ENCODE measurements at places on chromosomes 7 and 10. TPM values are rescaled to one million over a fixed set of nuclear protein-coding genes. Genes with fewer than 3 reads are reported as not detected.

DNA sequence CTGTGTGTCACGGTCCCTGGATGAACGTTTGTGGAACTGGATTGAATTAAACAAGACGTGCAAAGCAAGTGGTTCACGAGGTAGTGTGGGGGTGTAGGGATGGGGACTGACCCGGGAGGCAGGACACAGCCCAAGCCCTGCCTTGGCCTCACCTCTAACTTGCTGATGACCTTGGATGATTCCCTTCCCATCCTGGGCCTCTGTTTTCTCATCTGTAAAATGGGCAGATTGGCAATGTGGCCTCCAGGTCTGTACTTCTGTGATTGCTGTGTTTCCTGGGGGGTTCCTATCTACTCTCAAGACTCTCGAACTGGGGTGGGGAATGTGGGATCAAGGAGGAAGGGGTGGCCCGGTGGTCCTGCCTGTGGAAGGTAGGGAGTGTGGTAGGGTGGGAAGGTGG, 6.0 kb upstream of the PSMG3 start:
- H3K36me3 ChIP-seq: no peaks in the 10 kb centered on the region
- H3K4me1 ChIP-seq: peaks cover 25% of the 10 kb centered on the region
- H3K4me3 ChIP-seq: no peak overlapping the region
- no peak for DNase-seq
- no peak overlapping the region for H3K27ac ChIP-seq
- H3K27me3 ChIP-seq: no peaks in the 10 kb centered on the region

DNA sequence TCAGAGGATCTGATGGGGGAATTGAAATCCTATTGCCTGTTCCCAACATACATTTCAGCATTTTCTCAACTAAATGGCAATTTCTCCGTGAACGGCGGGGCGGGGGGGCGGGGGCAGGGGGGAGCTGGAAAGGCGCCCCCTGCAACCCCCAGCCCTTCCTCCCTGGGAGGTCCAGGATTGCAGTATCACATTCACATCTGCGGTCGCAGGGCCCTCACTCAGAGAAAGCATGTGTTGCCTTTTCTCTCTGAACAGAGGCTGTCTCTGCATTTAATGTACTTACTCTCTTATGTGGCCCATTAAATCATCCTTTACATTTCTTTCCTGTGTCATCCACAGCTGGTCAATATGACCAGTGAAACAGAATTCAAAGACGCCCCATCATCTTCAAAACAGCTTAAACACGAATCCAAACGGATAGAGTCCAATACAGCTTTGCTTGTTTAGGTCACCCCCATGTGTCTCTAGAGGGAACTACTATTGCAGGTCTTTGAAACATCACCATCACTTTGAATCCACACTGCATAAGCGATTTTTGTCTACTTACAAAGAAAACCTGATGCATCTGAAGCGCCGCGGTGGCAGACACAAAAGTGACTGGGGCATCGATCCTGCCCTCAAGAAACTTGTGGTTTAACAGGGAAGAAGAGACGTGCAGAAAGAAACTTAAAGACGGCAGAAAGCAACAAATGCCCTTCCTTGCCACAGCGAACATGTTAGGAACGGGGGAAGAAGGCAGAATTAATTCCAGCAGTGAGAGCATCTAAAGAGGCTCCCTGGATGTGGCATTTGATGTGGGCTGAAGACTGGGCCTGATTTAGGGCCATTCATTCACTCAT, 17.0 kb upstream of the ECHDC3 start:
- H3K4me3 ChIP-seq: no peak overlapping the region
- H3K36me3 ChIP-seq: no peaks in the 10 kb centered on the region
- DNase-seq: no peak
- H3K4me1 ChIP-seq: peaks cover 2% of the 10 kb centered on the region
- H3K27ac ChIP-seq: no peak overlapping the region

The HABP2 gene
- total RNA-seq: not detected

- H3K4me3 ChIP-seq: no peak overlapping the region
- no peak overlapping the region for H3K27ac ChIP-seq
- H3K4me1 ChIP-seq: peaks cover 24% of the 10 kb centered on the region
- H3K27me3 ChIP-seq: no peaks in the 10 kb centered on the region
- H3K36me3 ChIP-seq: no peaks in the 10 kb centered on the region
- no peak for DNase-seq
Measured at GRCh38 chr7:50416527-50417182, 33.5 kb downstream of the FIGNL1 start.

The VAX1 gene
- total RNA-seq: not detected

The ZNF33A gene
- 21.5 TPM for total RNA-seq

DNA sequence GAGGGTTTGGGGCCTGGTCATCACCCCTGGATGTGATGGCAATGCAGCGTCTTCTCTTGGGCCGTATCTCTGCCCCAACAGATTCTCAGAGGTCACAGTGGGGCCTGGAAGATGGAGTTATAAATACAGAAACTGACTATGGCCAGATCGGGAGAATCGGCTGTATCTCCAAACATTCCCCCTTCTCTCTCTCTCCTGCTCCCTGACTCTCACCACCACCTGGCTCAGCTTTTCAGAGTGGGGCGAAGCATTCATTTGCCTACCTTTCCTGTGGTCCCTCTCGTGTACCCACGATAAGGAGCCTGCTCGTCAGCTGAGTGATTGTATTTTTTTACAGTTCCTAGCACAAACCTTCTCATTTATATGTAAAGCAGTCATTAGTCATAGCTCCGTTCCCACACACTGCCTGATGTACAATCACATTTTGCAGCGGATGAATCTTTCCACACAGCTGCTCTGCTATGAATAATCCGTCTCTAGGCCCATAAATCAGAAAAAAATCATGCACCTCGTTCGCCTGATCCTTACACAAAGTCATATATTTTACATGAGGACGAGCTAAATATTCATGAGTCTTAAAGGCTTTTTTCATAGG, 23.2 kb upstream of the BTRC start:
- no peaks in the 10 kb centered on the region for H3K27me3 ChIP-seq
- DNase-seq: no peak
- H3K36me3 ChIP-seq: no peaks in the 10 kb centered on the region
- H3K4me3 ChIP-seq: no peak overlapping the region
- no peak overlapping the region for H3K27ac ChIP-seq
- no peaks in the 10 kb centered on the region for H3K4me1 ChIP-seq

DNA sequence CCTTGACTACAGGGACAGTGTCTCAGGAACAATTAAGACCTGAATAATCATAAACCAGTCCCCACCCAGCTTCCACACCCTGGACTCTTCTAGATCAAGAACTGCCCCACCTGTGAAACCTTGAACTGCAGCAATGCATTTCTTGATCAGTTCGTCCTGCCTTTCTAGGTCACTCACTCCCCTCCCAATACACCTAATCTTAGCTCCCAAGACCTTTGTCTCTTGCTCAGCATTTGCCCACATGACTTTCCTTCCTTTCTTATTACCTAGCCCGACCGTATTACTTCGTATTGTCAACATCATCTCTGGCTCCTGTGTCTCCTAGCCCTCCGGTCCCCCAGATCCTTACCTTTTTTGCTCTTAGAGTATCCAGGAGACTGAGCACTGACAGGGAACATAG, 5.5 kb upstream of the NAMPT start:
- no peaks in the 10 kb centered on the region for H3K27me3 ChIP-seq
- H3K36me3 ChIP-seq: peaks cover 2% of the 10 kb centered on the region
- H3K4me3 ChIP-seq: no peak overlapping the region
- H3K4me1 ChIP-seq: peaks cover 33% of the 10 kb centered on the region
- H3K27ac ChIP-seq: no peak overlapping the region

DNA sequence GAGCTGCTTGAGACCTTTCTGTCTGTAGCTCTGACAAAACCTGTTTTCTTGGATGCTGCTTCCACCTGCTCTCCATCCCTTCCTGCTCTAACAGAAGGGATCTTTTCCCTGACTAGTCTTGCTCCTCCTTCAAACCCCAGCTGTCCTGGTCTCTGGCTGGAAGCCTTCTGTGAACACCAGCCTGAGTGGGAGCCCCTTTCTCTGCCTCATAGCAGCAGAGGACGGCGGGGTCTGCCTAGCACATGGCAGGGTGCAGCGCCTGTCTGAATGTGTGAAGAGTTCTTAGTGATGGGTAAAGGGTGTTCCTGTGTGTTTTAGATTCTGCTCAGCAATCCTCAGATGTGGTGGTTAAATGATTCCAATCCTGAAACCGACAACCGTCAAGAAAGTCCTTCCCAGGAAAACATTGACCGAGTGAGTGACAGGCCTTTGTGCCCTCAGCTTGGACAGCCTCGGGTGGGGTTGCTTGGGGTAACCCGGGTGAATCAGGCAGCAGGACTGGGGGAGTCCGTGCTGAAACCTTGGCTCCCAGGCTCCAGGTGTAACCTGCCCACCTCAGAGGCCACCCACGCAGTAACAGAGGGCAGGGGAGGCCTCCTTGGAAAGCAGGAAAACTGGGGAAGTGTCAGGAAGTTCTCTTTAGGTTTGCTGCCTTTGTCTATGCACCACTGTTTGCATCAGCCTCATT, 34.1 kb downstream of the NUB1 start:
- peaks cover 6% of the 10 kb centered on the region for H3K36me3 ChIP-seq
- no peak overlapping the region for H3K4me3 ChIP-seq
- H3K27me3 ChIP-seq: no peaks in the 10 kb centered on the region
- H3K27ac ChIP-seq: no peak overlapping the region

DNA sequence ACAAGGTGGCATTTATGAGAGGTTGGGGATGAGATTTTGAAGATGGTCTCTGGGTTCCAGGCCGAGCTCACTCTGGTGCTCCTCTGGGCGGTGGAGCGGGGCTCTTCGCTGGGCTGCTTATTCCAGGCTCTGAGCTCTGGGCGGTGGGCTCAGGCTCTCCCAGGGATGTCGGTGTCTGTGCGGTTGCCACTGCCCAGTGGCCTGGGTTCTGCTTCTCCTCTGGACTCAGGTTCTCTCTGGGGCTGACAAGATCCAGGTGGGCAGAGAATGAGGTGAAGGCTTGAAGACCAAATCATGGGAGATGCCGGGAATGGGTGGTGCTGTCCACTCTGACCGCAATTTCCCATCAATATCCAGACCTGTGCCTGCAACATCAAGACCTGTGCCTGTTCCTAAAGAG, 40.6 kb downstream of the RBAK start:
- peaks cover 2% of the 10 kb centered on the region for H3K4me1 ChIP-seq
- no peak for DNase-seq
- H3K36me3 ChIP-seq: no peaks in the 10 kb centered on the region
- H3K27me3 ChIP-seq: peaks cover 10% of the 10 kb centered on the region

DNA sequence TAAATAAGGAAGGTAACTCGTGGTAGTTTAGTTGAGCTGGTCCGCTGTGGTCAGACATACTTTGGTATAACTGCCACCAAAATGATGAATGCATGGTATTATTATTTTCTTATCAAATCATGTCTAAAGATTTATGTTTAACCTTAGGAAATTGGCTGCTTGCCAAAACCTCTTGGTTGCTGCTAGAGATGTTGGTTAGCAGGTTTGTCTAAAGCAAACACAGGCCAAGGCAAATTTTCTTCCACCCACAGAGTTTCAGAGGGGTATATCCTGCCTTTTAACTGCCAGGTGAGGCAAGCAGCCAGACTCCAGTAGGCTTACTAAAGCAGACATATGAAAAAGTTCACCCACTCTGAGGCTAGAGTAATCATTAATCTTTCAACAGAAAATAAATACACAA, 101.4 kb downstream of the SEMA3E start:
- H3K27ac ChIP-seq: no peak overlapping the region
- H3K4me3 ChIP-seq: no peak overlapping the region
- H3K27me3 ChIP-seq: no peaks in the 10 kb centered on the region
- no peaks in the 10 kb centered on the region for H3K36me3 ChIP-seq
- no peak for DNase-seq
- no peaks in the 10 kb centered on the region for H3K4me1 ChIP-seq

DNA sequence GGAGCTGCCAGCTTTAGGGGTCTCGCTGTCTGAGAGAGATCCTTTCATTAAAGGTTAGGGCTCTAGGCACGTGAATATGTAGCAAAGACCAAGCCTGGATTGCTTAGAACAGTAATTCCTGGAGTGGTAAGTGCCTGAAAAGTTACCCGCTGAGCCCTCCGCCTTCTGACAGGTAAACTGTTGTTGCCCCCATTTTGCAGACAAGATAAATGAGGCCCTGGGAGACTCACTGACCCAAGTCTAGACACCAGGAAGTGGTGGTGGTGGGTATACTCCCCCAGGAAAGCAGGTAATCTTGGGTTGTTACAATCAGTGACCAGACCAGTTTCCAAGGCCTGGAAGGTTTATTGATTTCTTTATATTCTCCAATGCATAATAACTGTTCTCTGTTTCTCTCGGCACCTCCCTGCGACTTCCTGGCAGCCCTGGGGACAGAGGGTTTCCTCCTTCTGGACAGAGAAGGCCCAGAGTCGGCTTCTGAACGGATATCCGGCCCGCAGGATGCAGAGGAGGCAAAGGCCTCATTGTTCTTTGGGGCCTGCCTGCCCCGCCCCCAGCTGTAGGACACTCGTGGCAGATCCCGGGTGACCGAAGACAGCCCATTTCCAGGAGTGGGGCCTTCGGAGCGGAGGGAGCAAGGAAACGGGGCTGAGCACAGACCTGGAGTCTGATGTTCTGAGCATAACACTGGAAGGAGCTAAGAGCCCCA, 1.3 kb upstream of the GRK5 start:
- H3K36me3 ChIP-seq: peaks cover 2% of the 10 kb centered on the region
- H3K27ac ChIP-seq: peak overlapping the region; percentile 87

- no peaks in the 10 kb centered on the region for H3K36me3 ChIP-seq
- DNase-seq: no peak
- no peak overlapping the region for H3K27ac ChIP-seq
- H3K4me3 ChIP-seq: no peak overlapping the region
Measured at GRCh38 chr10:102998399-102998907, 80.4 kb downstream of the CNNM2 start.

GRCh38 chr7:128906001-128906765, 4.3 kb downstream of the KCP start:
- no peaks in the 10 kb centered on the region for H3K36me3 ChIP-seq
- DNase-seq: no peak
- H3K27ac ChIP-seq: no peak overlapping the region
- no peaks in the 10 kb centered on the region for H3K4me1 ChIP-seq

The CAV2 gene
- not detected for total RNA-seq

DNA sequence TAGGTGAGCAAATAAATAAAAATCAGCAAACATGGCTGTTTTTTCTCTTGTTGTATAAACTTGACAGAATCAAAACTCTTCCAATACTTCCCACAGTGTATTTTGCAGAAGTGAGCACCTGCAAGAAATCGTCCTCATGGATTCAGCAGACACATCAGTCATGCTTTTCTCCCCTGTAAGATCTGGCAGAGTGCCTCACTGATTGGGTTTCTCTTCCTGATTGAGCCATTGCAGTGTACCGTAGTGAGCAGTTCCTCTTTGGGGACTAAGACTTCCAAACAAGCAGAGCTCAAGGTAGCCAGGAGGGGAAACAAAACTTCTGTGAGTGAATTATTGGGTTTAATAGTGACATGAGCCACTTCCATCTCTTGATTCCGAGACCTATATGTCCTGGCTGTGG, 2.2 kb upstream of the CCDC3 start:
- H3K36me3 ChIP-seq: no peaks in the 10 kb centered on the region
- no peak overlapping the region for H3K27ac ChIP-seq
- H3K4me3 ChIP-seq: no peak overlapping the region
- peaks cover 53% of the 10 kb centered on the region for H3K27me3 ChIP-seq
